NCI-H510A treated with DMSO at 0.1 percent for 48 hours (cell line): ENCODE measurements at places on chromosomes 6 and 20.

GRCh38 chr6:21639316-21639715, 45.8 kb downstream of the SOX4 start:
- DNase-seq = no peak

- DNase-seq = no peak
Measured at GRCh38 chr20:2655331-2656116, 3.1 kb downstream of the NOP56 start.

GRCh38 chr20:36544134-36545018, 3.1 kb downstream of the MYL9 start:
- no peak for DNase-seq

DNA sequence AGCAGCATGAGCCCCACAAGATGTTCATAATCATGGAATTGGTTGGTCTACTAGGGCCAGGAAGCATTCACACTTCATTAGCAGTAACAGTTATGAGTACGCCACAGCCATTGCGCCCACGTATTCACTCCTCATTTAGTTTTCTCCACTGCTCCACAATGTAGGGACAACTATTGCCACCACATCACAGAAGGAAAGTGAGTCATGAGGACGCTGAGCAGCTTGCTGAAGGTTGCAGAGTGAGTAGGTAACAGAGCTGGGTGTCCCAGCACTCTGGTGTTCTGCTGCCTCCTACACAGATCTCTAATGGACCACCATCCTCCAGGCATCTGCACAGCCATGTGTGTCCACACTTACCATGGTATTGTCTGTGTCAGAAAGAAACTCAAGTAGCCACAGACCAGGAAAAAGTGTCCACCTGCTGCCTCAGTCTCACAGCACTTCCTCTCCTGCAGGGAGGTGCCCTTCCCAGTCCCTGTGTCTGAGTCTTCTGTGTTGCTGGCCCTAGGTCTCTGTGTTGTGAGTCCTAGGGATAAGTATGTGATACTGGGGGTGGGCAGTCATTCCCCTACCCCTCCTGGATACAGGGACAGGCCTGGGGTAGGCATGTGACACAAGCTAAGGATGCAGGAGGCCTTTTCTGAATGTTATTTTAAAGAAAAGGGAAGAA, 103.9 kb downstream of the TTLL2 start:
- DNase-seq = no peak

GRCh38 chr20:40848526-40848925, 159.5 kb upstream of the MAFB start:
- DNase-seq = no peak

GRCh38 chr6:111013144-111013915, 31.5 kb downstream of the RPF2 start:
- DNase-seq = no peak

DNA sequence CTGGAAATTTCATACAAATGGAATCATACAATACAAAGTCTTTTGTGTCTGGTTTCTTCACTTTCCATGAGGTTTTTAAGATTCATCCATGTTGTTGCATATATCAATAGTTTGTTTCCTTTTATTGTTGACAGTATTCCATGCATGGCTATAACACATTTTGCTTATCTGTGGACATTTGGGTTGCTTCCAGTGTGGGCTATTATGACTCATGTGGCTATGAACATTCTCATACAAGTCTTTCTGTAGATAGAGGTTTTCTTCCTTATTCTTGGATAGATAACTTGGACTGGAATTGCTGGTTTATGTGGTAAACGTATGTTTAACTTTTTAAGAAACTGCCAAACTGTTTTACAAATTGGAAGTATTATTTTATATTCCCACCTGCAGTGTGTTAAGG, 30.0 kb upstream of the KIF6 start:
- no peak for DNase-seq

DNA sequence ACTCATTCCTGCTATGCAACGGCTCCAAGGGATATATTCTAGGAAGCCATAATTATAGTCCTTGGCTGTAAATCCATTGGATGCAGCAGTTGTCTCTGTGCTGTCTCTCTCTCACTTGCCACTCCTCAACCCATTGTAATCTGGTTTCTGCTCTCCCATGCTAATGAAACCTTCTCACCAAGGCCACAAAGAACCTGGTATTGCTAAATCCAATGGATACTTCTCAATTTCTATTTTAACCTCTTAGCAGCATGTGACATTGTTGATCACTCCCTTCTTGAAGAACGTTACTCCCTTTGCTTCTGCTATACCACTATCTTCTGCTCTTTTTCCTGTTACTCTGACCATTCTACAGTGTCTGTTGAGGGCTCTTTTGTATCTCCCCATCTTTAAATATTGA, 39.8 kb upstream of the GCLC start:
- no peak for DNase-seq

DNA sequence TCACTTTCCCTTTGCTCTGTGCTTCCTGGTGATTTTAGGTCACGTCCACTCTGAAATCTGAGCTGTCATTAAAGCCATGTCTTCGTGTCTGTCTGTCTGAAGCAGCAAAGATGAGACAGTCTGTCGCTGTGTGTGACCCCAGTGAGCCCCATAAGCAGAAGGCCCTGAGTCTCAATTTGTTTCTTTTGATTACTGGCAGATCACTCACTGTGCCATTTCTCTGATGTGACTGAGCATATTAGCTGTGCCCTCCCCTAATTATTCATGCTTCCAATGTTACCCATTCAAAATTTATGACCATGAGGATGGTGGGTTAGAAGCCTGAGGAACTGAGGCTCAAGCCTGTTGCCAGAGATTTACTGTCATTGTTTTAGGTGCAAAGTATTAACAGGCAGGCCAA, 117.6 kb downstream of the PLCB1 start:
- DNase-seq = no peak

DNA sequence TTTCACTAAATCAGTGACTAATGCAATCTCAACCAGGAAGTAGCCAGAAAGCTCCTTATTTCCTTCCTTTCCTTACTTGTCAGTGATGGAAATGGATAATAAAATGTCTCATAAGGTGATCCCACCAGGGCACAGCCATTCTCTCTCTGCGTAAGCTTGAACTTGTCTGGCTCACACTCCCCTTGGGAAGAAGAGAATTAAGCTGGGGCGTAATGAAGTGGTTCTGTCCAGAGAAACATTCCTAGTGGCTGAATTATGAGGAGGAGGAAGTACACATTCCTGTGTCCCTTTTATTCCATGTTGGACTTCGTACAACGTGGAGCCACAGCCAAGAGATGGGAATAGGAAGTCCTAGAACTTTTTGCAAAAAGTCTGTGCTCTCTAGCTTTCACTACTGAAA, 93.7 kb downstream of the MTHFD1L start:
- DNase-seq = no peak

GRCh38 chr20:1897965-1898464, 2.8 kb downstream of the SIRPA start:
- no peak for DNase-seq

GRCh38 chr6:118382126-118382525, 166.0 kb upstream of the PLN start:
- DNase-seq = peak; percentile 23
